ENCODE measurements at places on chromosomes 2 and 18. TPM values are rescaled to one million over a fixed set of nuclear protein-coding genes. Genes with fewer than 3 reads are reported as not detected.

- DNase-seq: no peak
These were observed 360.5 kb upstream of the RGPD4 start for GRCh38 chr2:107466241-107466640.

GRCh38 chr2:119333360-119333759 is 33.3 kb downstream of the C2orf76 start:
- no peak for DNase-seq

- no peak for DNase-seq
These were observed 77.2 kb downstream of the ACKR3 start for GRCh38 chr2:236646871-236647270.

GRCh38 chr2:236550701-236551465 is 18.7 kb upstream of the ACKR3 start:
- no peak for DNase-seq

- DNase-seq: no peak
These were observed 87.0 kb downstream of the XDH start for GRCh38 chr2:31327505-31327904.

The ABCB11 gene
- not detected for total RNA-seq

The SPEG gene
- total RNA-seq: 32.0 TPM
